ENCODE measurements at places on chromosomes 7 and 10.

DNA sequence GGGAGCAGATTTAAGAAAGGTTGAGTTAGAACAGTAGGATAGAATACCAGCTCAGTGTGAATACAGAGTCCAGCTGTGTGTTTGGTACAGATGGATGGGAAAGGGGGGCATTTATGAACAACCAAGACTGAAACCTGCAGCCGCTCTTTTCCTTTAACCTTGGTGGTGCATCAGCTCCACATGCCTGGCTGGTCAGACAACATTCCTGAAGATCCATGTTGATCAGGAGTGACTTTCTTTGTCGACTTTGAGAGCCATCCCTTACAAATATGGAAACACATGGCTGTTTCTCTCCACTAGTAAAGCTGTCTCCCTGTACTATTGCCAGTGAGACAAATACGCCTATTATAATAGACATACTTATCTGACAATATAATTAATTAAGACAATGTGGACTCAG, 476.5 kb upstream of the IGFBP3 start:
- no peak for DNase-seq

DNA sequence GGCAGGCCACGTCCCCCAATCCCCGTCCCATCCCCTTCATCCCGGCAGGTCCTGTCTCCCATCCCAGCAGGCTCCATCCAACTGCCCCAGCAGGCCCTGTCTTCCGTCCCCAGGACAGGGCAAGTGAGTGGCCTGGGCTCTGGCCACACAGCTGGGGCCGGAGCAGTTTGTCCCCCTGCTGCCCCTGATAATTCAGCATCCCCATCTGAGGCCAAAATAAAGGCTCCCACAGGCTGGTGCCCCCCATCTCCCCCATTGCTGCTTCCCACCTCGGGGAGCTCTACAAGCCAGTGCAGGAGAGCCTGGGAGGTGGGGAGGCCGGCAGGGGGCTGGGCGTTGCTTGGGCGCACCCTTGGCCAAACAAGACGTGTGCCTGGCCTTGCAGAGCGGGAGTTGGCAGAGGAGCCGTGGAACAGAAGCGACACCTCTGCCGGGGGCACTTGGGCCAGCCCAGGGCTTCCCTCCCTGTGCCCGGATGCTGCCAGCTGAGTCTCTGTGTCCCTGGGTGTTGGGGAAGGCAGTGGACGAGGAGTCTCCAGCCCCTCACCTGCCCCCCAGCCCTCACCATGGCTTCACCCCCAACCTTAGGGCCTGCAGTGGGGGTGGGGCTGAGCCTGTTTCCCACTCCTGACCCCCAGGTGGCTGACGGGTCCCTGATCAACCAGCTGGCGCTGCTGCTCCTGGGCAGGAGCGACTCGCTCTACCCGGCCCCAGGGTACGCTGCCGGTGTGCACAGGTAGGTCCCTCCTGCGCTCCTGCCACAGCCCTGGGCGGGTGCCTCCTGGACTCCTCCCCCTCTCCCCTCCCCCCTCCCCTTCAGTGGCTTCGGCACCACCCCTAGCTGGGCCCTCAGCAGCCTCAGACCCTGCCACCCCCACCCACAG, 14.0 kb downstream of the AP5Z1 start:
- no peak for DNase-seq

DNA sequence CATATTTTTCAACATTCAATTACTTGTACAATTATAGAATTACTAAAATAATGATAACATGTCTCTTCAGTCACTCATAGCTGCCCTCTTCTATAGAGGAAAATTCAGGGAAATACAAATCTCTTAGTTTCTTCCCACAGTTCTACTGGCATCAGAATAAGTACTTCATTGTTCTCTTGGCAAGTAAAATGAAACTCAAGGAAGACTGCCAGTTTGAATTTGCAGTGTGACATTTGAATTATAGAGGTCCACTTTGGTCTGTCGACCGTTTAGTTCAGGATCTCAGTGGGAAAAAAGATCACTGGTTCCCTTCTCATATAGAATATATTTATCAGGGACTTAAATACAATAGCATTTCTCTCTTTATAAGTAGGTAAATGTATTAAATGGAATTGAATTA, 114.5 kb downstream of the PON1 start:
- no peak for DNase-seq

GRCh38 chr7:55086413-55087201, 67.8 kb downstream of the EGFR start:
- DNase-seq: peak; percentile 8

DNA sequence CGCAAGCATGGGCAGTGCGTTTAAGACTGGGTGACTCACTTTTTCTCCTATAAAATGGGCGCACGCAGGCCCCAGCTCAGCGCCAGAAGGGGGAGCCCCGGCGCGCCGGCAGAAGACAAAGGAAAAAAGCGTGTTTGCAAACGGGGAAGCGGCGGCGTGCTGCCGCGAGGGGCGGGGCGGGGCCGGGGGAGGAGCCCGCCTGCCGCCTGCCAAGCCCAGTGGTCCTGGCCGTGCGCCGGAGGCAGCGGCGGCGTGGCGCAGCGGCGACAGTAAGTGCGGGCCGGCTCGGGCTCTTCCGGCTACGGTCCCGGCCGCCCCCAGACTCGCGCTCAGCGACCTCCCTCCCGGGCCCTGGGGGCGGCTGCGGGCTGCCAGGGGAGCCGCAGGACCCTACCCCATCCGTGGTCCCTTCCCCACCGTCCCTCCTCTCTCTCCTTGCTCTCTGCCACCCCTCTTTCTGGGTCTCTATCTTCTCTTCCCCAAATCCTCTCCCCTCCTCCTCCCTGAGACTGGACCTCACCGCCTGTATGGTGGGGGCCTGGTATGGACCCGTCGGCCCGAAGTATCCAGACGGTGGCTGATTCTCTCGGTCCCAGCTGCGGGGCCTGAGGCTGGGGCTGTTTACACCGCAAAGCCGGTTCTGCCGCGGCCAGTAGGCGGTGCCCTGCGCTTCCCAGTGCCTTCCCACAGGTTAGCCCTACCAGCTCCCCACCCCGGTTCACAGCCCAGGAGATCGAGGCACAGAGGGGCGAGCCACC, at the start of gene SLC29A3:
TSS of gene SLC29A3 (plus strand) at position 218 of the 758 bp plus-strand sequence. CDS start at position 269, 51 bp downstream.
- peak; percentile 87 for DNase-seq

DNA sequence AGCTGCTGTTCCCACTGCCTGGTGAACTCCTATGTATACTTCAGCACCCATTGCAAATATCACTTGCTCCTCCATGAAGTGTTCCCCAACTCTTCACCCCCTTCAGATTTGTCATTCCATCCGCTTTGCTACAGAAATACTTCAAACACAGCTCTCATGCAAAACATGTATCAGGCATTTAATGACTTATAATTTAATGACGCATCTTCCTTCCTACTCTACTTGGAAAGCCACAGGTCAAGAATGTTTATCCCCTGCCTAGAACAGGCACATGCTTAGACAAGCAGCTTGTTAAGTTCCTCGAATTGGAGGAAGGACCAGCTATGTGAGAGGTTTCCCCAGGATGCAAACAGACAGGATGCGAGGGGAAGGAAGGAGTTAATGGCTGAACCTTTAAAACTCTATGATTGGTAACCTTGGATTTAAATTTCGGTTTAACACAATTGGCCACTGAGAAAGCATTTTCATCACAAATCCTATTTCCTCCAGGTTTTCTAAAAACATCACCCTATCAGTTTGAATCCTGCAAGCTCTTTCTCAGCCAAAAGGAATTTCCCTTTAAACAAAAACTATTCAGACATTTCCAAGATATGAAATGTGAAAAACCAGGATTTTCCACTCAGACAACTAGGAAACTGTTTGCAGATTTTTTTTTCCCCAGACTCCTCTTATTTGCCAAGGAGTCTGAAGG, 11.5 kb downstream of the CREB3L2 start:
- DNase-seq: no peak

GRCh38 chr7:90749774-90750173, 153.7 kb downstream of the CDK14 start:
- no peak for DNase-seq

- no peak for DNase-seq
These were observed 58.6 kb downstream of the TPK1 start for GRCh38 chr7:144777005-144777839.

DNA sequence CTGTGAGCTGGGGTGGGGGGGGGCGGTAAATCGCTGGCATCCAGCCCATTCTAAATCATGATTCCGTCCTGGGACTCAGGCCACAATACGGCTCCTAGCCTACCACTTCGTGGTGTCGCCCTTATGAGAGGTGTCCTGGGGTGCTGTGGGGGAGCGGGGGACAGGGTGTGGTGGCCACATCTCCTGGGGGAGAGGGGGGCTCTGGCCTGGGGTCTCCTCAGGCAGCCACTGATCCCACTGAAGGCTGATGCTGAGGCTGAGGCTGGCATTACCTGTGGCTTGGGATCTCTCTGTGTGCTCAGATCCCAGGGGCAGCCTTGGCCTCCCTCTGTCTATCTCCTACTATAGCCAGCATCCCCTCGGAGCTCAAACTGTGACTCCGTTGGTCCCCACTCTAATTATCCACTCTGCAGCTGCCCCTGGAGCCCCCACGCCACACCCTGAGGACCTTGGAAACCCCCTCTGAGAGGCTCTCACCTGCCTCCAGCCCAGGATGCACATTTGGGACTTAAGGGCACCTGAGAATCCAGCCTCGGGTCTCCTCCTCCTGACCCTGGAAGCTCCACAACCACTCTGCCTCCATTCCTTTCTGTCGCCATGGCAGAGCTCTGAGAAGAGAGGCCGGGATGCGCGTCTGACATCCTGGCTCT, 249.3 kb upstream of the TCERG1L start:
- DNase-seq: no peak

- DNase-seq: no peak
These were observed 8.4 kb downstream of the DBNL start for GRCh38 chr7:44052771-44053365.

- no peak for DNase-seq
These were observed 63.4 kb upstream of the ANK3 start for GRCh38 chr10:60453036-60453435.

GRCh38 chr7:90824386-90825307, 228.5 kb downstream of the CDK14 start:
- DNase-seq: no peak

DNA sequence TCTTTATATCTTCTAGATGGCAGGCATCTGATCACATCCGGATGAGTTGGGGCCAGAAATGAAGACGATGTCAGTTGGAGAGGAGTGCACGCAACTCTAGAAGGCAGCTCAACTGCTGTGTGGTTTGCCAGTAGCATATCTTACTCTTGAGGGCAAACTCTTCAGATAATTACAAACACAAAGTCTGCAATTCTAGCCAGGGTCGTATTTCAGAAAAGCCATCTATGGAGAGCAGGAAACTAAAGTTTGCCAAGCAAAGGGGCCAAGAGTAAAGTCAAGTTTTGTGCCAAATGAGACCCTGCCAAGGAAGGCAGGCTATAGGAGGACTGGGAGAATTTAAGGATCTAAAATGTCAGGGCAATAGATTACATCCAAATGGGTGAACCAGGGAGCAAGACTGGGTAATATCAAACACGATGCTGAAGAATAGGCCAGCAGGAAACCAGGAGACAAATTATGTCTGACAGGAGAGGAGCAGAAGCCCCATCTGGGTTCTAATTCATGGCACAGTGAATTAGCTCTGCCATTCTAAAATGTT, 312.5 kb upstream of the SEMA3C start:
- DNase-seq: no peak

DNA sequence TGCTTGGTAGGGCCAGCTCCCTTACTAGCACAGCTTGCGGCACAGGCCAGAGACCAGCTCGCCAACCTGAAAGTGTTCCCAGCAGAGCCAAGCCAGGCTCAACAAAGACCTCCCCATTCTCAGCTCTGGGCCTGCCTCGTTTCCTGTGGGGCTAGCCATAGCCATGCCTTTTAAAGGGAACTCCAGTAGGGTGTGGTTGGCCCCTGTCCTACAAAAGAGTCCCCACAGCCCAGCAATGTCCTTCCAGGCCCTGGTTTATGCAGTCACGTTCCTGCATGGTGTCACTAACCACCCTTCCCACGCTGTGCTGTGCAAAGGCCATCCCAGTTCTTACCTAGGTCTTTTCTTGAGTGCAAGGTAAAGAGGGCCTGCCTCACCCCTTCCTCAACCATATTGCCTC, 87.8 kb upstream of the LRRC4 start:
- DNase-seq: no peak

DNA sequence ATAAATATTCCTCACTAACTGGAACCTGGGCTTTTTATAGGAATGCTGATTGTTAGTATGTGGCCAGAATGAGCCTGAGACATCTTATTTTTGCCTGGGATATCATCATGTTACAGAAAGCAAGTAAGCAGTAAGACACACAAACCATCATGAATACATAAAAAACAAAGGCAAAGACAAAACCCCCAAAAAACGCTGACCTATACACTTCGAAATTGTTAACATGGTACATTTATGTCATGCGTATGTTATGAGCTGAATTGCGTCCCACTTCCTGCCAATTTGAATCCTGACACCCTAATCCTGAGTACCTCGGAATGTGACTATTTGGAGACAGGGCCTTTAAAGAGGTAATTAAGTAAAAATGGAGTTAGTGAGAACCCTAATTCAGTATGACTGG, 12.3 kb upstream of the NRF1 start:
- DNase-seq: no peak

DNA sequence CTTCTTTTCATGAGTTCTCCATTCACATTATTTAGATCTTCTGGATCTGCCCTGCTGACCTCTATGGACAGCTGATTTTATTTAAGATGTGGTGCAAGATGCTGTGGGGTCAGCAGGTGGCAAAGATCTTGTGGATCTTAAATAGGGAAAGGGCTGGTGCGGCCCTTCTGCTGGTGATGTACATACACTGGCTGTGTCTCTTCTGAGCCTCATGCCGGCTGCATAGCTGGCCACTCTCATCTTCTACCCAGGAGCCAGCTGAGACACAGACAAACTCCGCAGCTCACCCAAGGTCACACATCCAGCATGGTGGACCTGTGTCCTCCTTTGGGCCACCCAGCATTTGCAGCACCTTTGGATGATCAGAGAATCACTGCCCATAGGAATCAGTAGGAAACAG, 9.7 kb downstream of the RBP3 start:
- no peak for DNase-seq

DNA sequence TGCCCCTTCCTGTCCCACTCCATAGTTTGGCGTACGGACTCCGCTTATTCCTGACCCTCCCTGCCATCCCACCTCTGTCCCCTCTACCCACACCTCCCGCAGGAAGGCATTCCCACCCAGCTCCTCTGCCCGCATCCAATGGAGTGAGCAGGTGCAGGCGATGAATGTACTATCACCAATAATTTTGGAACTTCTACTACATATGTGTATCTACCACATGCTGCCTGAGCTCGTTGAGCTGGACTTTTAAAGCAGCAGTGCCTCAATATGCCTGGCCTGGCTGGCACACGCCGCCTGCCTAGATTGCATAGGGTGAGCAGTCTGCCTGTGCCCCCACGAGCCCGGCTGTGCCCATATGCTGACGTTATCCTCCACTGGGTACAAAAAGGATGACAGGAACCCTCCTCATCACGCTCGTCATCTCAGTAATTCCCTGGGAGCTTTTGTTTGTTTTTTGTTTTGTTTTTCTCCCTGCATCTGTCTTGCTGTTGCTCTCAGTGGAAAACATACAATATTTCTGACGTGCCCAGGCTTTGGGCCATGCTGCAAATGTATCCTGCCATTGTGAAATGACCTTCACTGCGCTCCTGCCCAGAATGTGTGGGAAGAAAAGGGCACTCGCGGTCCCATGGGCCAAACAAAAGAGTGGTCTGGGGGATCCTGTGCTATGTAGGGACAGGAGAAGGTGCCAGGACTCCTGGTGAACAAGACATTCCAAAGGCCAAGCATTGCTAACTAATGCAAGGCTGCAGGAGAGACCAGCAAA, 302.8 kb downstream of the PTPRN2 start:
- DNase-seq: no peak

- no peak for DNase-seq
These were observed 436.2 kb upstream of the GALNT17 start for GRCh38 chr7:70695795-70696083.

- DNase-seq: no peak
These were observed 20.1 kb upstream of the MMP21 start for GRCh38 chr10:125795637-125796190.

All from stimulated activated CD4-positive, alpha-beta T cell treated with anti-CD3 and anti-CD28 coated beads, Interleukin-4, amount 100 ng/mL, for 24 hours (primary cell).